Ovary (tissue), 10 donors: ENCODE measurements at places on chromosomes 1 and 21. TPM values are rescaled to one million over a fixed set of nuclear protein-coding genes. Genes with fewer than 3 reads are reported as not detected.

The DISC1 gene
- 13.0 TPM for total RNA-seq

The SLC9A1 gene
- 20.5 TPM for total RNA-seq

The CRYAA gene
- not detected for total RNA-seq

The PDE9A gene
- 9.7 TPM for total RNA-seq

The KDF1 gene
- total RNA-seq = not detected

The KCNE1 gene
- total RNA-seq = 1.4 TPM

The LAMTOR5 gene
- 129 TPM for total RNA-seq

The ELF3 gene
- total RNA-seq = 1,154 TPM

The GBP1 gene
- 16.5 TPM for total RNA-seq

The CFHR1 gene
- not detected for total RNA-seq

The EXO1 gene
- 0.63 TPM for total RNA-seq

The FAM163A gene
- not detected for total RNA-seq

The SAMSN1 gene
- 2.0 TPM for total RNA-seq

The CFHR4 gene
- not detected for total RNA-seq

The SLC35F3 gene
- 0.69 TPM for total RNA-seq

The RPE65 gene
- total RNA-seq = not detected

The OR6N1 gene
- not detected for total RNA-seq

The LORICRIN gene
- not detected for total RNA-seq

The HAX1 gene
- 124 TPM for total RNA-seq

The DCDC2B gene
- total RNA-seq = 13.3 TPM

The COL9A2 gene
- total RNA-seq = 5.7 TPM

The DMBX1 gene
- not detected for total RNA-seq

The CDC42BPA gene
- 56.2 TPM for total RNA-seq

The LY9 gene
- 0.38 TPM for total RNA-seq

The ESRRG gene
- total RNA-seq = 1.3 TPM

The FAM72A gene
- total RNA-seq = 2.0 TPM

The BRDT gene
- not detected for total RNA-seq

The VTCN1 gene
- 0.32 TPM for total RNA-seq

The TMEM69 gene
- 22.1 TPM for total RNA-seq

The HMGB4 gene
- total RNA-seq = not detected

The FDPS gene
- total RNA-seq = 111 TPM

The FAAH gene
- 12.9 TPM for total RNA-seq

The LACTBL1 gene
- total RNA-seq = not detected

The C4BPA gene
- 1.1 TPM for total RNA-seq

The CHRNB2 gene
- not detected for total RNA-seq
